Fibroblast of skin of left quadriceps (primary cell): ENCODE measurements at places on chromosomes 16 and 17.

DNA sequence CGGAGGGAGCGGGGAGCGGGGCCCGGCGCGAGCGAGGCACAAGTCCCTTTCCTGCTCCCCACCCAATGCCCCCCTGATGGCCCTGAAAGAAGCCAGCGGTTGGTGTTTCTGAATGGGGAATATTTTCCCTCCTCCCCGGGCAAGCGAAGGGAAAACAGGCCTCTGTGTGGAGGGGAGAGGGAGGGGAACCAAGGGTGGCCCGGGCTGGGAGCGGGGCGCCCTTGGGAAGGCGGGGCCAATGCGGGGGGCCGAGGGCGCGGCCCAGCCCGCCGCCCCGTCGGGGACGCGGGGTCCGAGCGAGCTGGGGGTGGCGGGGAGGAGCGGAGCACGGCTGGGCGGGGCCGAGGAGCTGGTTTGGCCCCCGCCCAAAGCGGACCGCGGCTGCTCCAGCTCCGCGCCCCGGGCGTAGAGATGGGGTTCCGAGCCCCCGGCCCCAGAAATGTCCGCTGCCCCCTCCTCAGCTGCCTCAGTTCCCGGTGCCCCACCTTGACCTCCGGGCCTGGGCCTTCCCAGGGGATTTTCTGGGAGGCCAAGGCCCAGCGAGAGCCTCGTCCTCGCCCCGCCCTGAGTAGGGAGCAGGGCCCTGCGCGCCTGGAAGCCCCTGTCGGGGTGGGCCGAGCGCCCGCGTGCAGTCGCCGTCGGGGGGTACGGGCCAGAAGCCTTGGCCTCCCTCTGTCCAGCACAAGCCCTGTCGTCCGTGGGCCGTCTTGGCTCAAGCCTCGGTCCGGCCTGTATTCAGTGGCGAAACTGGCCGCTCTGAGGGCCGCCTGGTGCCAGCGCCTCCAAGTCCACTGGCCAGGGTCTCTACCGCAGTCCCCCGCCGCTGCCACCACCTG, 3.9 kb upstream of the HEXIM1 start:
- no peak for DNase-seq

GRCh38 chr16:67229906-67230808, 3.2 kb downstream of the TMEM208 start:
- DNase-seq: no peak

DNA sequence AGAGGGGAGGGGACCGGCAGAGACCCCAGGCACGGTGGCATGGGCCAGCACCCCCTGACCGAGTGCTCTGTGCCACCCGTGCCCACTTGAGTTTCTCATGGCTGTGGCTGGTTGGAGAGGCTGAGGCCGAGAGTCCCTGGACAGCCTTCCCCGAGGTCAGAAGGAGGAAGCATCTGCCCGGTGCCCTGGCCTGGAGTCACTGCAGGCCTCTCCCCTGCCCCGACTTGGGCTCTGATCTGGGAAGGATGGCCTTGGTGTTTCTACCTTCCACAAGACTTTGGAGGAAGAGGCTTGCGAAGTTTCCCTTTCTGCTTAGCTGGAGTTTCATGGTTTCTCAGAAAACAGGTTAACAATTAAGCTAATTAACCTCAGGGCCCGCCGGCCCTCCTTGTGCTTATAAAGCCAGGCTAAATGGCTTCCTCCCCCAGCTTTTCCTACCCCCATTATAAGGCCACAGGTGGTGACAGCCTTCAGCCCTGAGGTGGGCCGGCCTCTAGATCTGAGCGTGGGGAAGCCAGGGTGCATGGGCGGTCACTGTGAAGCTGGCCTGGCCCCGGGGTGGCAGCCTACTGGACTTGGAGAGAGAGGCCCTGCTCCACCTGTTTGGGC, 17.3 kb downstream of the LLGL2 start:
- DNase-seq: no peak

- no peak for DNase-seq
Measured at GRCh38 chr17:43330876-43331639, 67.7 kb upstream of the ARL4D start.

GRCh38 chr17:72171703-72172667, 51.2 kb downstream of the SOX9 start:
- no peak for DNase-seq

DNA sequence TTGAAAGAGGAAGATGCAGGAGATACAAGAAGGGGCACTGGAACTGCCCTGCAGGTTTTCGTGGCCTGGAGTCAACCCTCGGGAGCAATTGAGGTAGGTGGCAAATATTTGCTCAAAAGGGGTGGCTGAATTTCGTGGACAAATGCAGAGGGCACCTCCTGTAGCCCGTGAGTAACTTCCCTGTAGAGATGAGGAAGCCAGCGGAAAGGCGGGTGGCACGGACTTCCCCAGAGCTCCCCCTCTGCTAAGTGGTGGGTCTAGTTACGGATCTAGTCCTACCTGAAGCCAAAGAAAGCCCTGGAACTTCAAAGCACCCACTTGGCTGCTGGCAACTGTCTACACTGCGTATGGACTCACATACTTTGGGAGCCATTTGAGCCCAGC, 1.0 kb upstream of the ATP2C2 start:
- no peak for DNase-seq

GRCh38 chr16:54193665-54194333, 92.8 kb downstream of the IRX3 start:
- DNase-seq: peak; percentile 35

- DNase-seq: no peak
Measured at GRCh38 chr16:63925221-63925620, 1196.6 kb downstream of the CDH11 start.

DNA sequence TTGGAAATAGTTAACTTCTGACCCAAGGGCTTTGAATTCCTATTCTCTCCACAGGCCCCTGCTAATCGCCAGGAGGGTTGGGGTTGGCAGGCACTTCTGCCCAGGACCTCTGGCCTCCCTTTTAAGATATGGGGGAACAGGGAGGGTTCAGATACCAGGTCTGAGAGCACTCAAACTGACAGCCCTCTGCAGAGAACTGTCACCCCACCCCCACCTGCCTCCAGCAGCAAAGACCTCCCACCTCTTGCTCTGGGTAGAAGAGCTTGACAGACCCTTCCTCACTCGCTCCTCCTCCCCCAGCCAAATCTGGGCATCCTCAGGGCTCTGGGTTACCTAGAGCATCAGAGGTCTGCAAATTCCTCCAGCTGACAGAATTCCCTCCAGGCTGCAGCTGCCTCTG, 11.6 kb downstream of the CDH3 start:
- no peak for DNase-seq

- no peak for DNase-seq
Measured at GRCh38 chr17:2023692-2024571, 1.2 kb downstream of the RTN4RL1 start.

DNA sequence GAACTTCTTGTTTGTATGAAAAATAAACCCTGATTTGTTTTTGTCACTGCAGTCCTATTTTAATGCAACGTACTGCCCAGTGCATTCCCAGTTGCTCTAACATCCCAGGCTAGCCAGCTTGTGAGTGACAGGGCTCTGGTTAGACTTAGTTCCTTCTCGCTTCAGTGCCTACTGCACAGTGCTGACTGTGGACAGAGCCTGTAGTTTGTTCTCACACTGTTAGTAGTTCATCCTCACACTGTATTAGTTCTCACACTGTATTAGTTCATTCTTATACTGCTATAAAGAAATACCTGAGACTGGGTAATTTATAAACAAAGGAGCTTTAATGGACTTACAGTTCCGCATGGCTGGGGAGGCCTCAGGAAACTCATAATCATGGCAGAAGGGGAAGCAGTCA, 116.6 kb upstream of the SALL1 start:
- no peak for DNase-seq

GRCh38 chr16:88921591-88921990, 55.1 kb upstream of the PABPN1L start:
- no peak for DNase-seq

DNA sequence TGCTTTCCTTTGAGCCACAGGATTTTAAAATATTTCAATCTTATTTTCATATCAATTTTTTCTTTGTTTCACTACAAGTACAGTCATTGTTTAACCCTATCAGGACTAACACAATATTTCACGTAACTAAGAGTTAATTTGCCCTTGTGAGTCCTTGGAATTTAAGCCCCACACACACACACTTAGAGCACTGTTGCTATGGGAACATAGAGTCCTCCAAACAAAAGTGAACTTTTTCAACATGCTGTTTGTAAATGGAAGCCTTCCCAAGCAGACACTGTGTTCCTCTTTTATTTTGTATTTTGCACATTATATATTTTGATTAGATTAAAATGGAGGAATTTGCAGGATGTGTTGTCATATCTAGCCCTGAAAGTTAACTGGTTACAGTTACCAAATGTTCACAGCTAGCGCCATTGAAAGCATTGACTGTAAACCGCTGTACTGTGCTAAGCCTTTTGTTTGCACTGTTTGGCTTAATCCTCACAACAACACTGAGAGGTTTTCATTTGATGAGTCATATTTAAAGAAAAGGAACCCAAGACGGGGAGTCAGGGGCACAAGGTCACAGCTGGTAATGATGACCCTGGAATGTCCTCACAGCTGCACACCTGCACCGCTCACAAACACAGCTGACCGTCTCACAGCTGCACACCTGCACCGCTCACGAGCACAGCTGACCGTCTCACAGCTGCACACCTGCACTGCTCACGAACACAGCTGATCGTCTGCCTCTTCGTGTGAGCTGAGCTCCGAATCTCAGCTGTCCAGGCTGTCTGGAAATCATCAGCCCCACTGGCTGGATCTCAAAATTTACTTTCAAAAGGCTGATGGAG, 6.3 kb downstream of the HSBP1 start:
- peak; percentile 62 for DNase-seq

DNA sequence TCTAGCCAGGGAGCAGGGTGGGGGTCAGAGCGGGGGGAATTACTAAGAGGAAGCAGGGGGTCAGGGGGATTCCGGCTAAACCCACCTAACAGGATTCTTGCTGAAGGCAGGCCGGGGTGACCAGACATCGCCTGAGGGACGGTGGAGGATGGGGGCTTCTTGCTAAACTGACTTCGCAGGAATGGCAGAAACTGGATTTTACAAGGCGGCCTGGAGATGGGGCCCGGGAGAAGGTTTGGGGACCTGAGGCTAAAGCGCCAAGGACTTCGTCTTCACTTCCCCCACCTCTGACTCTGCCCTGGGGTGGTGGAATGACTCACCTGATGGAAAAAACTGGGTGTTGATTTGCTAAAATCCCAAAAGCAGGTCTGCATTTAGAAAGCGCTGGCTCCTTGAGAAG, 23.5 kb downstream of the LGALS3BP start:
- DNase-seq: no peak

DNA sequence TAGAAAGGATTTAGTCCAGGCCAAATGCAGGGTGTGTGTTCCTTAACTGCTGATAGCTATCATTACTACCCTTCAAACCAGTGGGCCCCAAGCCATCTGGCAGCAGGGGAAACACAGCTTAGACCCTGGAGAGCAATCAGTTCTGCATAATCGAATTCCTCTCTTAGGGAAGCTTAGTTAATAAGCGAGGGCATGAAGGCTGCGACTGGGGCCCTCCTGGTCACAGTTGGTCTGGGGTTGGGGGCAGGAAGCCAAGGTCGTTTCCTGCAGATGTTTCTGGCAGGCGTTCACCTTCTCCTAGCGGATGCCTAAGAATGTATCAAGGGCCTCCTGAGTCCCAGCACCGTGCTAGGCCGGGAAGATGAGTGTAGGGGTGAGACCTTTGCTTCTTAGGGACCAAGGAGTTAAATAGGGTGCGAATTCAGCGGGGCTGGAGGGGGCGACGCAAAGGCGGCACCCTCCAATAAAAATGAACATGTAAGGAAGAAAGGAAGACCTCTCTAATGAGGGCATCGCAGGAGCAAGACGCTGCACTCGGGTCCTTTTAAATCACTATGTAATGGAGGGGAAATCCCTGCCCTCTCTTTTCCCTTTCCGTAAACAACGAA, 16.5 kb upstream of the EEF2K start:
- DNase-seq: no peak

DNA sequence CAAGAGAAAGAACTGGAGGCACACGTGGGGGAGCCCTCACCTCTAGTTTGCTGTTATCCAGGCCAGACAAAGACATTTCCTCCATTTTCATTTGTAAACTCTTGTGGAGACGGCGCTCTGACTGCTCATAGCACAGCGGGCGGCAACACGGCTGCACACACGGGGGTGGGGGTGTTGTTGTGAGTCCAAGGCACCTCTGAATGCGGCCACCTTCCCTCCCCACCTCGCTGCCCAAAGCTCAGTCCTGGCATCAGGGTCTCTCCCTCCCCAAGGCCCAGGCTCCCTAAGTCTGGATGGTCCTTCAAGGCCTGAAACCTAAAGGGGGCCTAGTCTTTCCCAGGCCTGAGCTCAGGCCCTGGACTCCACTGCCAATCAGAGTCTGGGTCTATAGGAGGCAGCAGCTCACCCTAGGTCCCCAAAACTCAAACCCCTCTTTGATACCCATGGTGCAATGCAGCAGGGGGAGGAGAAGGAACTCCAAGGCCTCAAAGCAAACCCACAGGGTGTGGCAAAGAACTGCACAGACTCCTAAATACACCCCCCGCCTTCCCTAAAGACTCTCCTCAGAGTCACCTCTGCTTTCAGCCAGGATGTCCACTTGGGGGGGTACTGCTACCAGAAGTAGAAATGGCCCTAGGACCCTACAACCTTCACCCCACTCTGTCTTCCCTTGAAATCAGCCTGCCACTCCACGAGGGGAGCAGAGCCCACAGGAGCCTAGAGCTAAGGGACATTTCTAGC, 1.5 kb downstream of the ATXN7L3 start:
- DNase-seq: no peak

DNA sequence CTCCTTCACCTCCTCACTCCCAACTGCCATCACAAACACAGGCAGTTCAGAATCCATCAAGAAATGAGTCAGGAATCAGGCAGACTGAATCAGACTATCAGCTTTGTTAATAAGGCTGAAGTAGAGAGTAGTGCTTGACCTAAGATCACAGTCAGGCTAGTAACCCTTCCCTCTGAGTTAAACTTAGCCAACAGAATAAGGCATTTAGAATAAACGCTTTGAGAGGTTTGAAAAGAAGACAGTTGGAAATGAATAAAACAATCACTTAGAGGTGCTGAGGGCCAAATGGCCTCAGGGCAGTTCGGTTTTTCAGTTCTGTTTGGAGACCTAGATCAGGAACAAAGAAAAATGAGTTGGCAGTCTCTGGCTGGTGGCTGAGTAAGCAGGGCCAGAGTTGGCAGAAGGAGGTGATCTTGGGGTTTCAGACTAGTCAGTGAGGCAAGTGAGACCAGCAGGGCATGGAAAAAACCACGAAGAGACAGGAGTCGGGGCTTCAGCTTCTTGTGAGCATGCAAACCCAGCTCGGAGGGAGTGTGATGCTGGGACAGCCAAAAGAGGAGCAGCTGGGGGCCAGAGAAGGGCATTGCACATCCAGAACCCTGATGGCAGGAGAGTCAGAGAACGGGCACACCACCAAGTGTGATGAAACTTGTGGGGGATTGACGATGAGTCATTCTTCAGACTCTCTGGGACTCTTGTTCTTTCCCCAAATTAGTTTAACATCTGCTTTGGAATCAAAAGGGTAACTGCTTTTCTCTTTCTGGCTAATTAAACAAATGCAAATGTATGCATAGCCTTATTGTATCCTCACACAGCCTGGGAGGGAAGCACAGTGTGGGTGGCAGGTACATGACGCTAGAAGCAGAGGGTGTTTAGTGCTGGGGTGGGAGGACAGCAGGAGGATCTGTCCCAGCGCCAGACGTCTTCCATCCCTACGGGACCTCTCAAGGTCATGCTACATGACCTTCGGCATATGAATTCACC, 54.8 kb downstream of the SPECC1 start:
- peak; percentile 71 for DNase-seq

GRCh38 chr17:48066656-48067055, 18.5 kb downstream of the NFE2L1 start:
- DNase-seq: no peak
